Anterior cingulate cortex (tissue), 58 donors: ENCODE measurements at places on chromosomes 4 and X.

DNA sequence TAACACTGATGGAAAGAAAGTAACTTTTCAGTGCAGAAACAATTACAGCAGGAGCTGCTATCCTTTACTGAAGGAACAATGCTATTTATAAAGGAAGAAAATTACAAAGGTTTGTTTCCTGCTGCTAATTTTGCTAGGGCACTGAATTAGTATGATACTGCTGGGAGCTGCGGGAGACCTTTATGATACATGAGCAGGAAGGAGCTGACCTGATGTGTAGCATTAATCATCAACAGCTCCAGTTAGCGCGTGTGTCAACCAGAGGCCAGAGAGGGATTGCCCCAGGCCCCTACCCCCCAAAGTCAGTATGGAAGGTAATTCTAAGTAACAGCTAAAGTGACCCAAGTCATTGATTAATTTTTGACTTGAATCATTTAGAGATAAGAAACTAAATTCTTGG, 728.9 kb downstream of the PCDH18 start:
- DNase-seq, result no peak

DNA sequence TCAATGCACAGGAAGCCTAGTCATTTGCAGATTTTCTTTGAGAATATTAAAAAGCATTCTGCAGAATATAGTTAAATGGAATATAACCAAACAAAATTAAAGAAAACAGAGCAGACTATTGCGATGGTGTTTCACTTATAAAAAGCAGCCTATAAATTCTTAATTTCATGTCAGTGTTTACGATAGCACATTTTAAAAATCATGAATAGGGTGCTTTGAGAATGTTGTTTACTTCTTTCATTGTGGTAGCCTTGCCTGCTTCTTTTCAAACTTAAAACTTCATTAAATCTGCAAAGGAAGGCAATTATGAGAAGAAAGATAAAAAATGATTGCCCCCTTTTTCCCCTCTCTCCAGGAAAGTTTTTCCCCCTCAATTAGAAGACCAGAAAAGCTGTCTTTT, 748.6 kb downstream of the CCSER1 start:
- no peak for DNase-seq

DNA sequence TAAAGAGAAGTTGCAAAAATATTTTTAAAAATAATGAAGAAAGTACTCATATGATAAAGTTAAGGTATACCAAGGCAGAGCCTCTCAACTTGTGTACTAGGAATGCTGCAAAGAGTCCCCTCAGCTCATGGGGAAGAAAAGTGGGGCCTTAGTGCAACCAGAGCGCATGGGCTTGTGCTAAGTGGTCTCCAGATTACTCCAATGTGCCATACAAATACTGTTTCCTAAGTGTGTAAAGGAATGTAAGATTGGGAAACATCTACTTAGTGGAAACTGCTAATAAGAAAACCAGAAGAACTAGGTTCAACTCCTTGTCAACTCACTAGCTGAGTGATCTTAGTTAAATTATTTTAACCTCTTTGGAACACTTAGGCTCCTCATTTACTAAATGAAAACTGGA, 39.1 kb downstream of the NAF1 start:
- no peak for DNase-seq

- DNase-seq, result peak; percentile 5
Observed at GRCh38 chr4:101730291-101731117, 60.0 kb upstream of the BANK1 start.

DNA sequence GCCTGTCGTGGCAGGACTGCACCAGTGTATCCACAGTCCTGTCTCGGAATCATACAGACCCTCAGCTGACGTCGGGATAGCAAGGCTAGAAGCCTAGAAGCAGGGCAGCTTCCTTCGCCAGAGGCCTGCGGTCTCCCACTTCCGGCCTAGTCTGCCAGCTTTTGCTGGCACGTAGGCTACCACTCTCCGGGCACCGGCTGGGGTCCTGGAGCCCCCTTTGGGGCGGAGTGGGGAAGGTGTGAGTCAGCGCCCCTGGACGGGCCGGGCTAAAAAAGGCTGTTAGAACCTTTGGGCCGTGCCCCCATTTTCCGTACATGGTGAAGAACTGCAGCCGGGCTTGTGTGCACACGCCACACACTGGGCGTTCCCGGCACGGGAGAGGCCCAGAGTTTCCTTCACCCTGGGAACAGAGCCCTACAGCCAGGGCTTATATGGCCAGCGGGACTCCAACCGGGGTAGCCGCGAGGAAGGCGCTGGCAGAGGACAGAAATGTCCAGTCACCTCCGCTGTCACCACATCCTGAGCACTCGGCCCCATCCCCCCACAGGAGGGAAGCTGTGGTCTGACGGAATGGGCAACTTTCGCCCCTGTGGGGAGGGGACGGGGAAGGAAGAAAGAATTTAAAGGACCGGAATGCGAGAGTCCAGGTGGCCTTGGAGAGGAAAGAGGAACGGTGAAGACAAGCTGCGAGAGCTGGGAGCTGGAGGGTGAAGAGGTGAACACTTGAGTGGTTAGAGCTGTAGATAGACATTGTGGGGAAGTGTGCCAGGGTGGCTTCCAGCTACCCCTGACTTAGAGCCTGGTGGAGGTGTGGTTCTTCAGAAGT, 4.6 kb downstream of the MAGIX start:
- DNase-seq, result no peak

- no peak for DNase-seq
Observed at GRCh38 chrX:40082447-40083119, 15.2 kb downstream of the BCOR start.

DNA sequence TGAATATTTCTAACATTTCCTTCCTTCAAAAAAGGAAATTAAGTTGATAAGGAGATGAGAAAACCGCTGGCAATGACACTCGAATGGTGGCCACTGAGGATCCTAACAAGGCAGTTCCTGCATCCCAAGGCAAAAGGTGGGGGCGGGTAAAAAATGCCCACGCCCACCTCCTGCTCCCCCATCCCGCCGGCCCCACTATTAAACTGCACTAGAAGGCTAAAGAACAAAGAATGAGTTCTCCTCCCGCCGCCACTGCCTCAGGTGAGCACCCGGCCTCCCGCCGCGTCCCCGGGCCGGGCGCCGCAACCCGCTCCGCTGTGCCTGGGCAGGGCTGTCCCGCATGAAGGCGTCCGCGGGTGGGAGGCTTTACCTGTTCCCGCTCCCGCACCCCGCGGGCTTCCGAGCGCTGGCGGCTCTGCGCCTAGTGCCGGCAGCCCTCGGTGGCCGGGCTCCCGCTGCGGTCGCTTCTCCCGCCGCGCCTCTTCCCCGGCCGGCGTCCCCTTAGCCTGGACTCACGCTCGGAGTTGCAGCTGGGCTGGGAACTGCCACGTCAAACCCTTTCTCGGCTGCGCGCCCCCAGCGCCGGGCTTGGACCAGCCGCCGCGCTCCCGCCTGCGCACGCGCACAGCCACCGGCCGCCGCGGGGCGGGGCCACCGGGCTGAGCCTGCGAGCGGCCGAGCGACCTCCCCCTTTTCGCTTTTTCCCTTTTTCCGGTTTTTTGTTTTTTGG, at the start of gene SEC24D:
TSS of gene SEC24D (minus strand) at position 556 of the 730 bp plus-strand sequence. CDS start 2,430 bp downstream, outside the sequence.
- peak; percentile 68 for DNase-seq

GRCh38 chr4:41645728-41646390, 102.7 kb downstream of the PHOX2B start:
- no peak for DNase-seq

- no peak for DNase-seq
Observed at GRCh38 chr4:98682719-98683118, 24.3 kb upstream of the TSPAN5 start.

DNA sequence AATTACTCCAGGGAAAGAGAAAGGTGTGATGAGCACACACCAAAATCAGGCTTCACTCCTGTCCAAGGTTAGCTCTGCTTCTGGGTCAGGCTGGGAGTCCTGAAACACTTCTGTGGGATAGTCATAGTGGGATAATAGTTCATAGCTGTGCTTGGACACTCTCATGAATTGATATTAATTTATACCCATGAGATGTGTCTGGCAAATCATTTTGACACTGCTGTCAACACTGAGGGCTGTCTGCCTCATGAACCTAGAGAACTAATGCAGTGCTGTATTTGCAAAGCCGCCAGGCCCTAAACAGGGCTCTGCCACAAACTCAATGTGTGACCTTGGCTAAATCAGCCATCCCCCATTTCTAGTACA, 24.5 kb upstream of the PGRMC1 start:
- no peak for DNase-seq

DNA sequence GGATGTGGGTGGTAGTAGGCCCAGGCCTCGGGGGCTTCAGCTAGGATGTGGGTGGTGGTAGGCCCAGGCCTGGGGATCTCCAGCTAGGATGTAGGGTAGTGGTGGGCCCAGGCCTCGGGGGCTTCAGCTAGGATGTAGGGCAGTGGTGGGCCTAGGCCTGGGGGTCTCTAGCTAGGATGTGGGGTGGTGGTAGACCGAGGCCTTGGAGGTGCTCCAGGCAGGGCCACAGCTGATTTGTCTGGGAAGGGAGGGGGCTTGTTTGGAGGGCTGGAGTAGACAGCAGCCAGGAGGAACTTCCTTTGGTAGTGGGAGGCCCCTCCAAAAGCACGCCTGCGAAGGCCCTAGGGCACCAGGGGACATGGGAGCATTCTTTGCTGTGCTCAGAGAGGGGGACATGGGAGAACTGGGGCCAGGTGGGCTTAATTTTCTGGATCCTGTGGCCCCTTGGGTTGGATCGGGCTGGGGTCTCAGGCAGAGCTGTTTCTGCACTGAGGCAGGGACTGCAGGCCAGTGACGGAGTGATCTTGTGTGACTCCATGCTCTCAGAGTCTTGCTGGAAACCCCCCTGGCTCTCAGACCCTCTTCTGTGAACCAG, 3.3 kb upstream of the SPON2 start:
- no peak for DNase-seq

- DNase-seq, result no peak
Observed at GRCh38 chrX:41909068-41909467, 14.3 kb downstream of the CASK start.

GRCh38 chr4:107299646-107300045, 263.5 kb upstream of the DKK2 start:
- no peak for DNase-seq

DNA sequence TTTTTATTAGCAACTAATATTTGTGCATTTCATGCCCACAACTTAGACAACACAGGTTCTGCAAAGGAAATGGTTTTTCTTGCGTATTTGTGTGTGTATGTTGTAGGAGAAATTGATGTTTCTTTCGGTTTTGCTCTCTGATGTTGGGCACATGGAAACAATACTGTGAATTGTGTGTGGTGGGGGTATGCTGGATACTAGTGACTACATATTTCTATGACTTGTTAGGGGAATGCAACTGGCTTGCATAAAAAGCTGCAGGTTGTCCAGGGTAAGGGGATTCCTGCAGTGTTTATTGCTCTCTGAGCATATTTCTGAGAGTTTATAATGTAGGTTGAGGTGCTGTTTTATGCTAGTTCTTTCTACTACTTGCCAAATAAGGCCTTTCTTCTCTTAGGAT, 11.6 kb downstream of the DLG3 start:
- DNase-seq, result no peak

GRCh38 chr4:185700630-185701029, 111.4 kb downstream of the SORBS2 start:
- DNase-seq, result no peak

- DNase-seq, result no peak
Observed at GRCh38 chr4:188400451-188400850, 261.2 kb downstream of the TRIML1 start.

DNA sequence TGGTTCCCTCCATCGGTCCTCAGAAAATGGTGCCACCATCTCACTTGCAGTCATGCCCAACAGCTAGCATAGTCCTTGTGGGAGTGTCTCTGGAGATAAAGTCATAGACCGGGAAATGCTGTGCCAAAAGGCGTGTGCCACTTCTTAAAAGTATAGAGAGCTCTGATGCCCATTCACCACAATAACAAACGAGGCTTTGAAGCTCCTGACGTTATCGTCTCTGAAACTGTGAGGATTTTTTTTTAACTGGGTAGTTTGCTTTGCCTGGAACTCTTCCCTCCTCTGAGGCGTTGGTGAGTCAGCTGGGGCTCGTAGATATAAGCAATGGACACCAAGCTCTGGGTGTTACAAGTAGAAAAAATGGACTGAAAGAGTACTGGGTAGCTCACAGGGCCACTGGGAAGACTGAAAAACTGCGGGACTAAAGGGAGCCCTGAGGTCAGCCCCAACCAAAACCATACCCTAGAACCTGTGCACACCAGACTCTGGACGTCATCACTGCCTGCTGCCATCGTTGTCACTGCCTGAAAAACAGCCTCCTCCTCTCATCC, 89.4 kb upstream of the TRIM2 start:
- no peak for DNase-seq

GRCh38 chr4:60913002-60913401, 287.1 kb upstream of the ADGRL3 start:
- DNase-seq, result no peak

DNA sequence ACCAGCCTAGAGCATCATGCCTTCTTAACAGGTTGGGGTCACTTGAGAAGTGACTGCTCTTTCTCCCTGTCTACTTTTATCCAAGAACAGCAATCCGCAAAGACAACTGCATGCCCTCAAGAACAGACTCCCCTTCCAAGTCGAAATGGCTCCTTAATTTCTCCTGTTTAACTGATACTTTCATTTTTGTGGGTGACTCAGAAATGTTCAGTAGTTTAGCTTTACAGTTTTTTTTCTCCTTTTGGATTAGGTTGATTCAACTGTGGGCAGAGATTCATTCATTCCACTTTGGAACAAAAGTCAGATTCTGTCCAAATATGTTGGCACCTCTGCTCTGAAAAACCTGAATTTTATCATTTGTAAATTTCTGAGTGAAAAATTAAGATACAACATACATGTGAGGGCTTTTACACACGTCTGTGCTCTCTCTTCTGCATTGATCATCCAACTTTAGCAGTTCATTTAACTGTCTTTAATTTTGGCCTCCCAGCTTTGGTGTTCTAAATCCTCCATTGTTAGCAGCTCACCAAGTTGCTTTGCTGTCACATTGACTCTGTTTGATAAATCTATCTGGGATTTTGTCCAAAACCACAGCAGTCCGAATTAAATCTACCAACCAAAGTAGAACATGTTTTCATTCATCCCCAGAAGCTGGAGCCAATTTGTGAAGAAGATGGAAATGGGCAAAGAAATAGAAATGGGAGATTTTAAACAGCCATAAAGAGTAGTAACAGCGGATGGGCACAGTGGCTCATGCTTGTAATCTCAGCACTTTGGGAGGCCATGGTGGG, 50.0 kb downstream of the HOPX start:
- no peak for DNase-seq

- no peak for DNase-seq
Observed at GRCh38 chr4:7894098-7894676, 45.5 kb downstream of the AFAP1 start.

DNA sequence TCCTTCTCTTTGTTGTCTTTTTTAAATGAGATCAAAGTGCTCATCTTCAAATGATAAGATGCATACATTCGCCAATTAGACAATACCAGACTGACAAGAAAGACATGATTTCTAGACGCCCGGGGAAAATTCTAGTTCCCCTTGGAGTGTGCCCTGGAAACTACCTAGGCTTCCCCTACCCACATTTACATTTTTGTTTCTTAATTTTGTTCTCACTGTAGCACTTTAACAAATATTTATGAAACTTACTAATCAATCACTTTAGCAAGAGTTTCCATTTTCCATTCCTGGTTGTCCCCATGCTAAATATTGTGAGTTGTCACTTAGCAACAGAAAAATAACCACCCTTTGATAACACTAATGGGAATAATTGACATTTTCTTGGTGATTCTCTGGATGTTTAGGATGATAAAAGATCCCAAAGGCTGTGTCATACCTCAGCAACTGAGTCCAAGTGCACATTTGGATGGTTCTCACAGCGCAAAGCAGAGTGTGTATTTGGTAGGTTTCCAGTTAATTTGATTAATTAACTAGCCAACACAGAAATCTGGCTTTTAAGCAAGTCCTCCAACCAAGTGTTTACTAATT, 69.6 kb downstream of the FGFBP1 start:
- DNase-seq, result no peak

GRCh38 chrX:72146527-72146926, 14.8 kb upstream of the RTL5 start:
- no peak for DNase-seq
